ENCODE measurements at places on chromosomes 12 and 14.

DNA sequence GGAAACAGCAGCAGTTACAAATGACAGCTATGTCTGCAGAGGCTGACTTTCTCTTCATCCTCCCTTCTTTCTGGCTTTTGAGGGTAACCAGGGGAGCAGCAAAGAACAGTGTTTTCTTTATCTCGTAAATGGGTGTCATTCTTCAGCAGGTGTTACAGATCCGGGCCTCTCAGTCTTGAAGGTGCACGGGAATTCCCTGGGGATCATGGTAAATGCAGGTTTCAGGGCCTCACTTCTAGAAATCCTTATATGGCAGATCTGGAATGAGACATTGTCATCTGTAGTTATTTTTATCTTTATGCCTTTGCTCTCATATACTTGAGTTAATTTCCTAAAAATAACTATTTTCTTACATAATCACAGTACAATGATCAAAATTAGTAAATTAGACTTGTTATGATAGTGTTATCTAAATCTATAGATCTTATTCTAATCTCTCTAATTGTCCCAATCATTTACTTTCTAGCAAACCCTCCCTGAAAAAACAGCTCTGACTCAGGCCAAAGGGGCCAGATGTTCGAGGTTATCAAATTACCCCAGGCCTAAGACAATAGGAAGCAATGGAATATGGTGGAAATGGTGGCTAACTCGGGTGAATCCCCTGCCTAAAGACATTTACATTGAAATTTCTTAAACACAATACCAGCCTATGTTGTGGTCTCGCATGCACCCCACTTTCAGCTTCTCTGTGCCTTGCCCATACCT, 145.0 kb downstream of the CAND1 start:
- no peak for DNase-seq

DNA sequence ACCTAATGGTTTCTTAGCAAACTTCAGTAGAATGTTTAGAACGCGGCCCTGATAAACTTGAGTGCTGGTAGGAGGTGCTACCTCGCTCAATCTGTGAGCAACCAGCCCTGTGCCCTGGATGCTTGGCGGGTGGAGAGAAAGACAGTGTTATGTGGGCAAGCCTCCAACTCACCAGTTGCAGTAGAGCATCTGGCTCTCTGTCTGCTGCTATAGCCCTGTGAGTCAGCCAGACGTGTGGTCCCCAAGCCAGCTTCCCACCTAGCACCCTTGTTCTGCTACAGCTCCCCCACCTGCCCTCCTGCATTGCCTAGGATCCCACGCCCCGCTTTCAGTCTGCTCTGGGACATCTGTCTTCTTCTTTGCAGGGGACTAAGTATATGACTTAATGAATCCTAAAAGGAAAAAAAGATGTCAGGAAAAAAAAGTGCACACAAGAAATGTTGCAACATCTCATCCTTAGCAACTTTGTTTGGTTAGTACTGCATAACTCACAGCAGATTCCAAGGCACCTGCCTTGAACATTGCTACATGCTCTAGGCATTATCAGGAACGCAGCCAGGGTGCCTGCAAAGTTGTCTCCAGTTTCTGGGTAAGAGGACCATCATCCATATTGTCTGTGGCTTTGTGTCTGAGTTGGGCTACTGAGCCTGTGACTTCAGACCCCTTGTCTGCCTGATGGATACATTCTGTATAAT, 13.6 kb downstream of the SNRNP35 start:
- DNase-seq: no peak

DNA sequence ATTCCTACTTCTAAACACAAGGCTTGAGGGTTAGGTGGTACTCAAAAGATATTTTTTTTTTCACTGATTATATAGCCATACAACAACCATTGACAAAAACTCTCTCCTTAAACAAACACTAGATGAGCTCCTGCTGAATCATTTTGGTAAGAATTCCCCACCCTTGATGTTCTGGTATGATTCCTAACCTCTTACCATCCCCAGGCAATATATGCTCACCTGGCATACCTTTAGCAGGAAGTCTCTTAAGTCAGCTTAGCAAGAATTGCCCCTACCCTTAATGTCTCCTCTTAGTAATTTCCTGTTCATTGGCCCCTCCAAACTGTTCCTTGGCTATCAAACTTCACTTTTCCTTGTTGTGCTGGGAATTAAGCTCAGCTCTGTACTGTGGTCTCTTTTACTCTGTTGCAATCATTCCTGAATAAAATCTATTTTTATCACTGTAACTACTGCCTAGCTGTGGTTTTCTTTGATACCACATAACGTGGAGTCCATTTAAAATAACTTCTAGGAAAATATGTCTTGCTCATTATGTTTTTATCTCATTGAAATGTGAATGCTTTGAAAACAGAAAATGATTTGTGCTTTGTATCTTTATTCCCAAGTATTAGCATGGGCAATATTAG, 712.6 kb downstream of the SLC16A7 start:
- no peak for DNase-seq

GRCh38 chr12:12474931-12475795, 87.5 kb downstream of the DUSP16 start:
- no peak for DNase-seq

DNA sequence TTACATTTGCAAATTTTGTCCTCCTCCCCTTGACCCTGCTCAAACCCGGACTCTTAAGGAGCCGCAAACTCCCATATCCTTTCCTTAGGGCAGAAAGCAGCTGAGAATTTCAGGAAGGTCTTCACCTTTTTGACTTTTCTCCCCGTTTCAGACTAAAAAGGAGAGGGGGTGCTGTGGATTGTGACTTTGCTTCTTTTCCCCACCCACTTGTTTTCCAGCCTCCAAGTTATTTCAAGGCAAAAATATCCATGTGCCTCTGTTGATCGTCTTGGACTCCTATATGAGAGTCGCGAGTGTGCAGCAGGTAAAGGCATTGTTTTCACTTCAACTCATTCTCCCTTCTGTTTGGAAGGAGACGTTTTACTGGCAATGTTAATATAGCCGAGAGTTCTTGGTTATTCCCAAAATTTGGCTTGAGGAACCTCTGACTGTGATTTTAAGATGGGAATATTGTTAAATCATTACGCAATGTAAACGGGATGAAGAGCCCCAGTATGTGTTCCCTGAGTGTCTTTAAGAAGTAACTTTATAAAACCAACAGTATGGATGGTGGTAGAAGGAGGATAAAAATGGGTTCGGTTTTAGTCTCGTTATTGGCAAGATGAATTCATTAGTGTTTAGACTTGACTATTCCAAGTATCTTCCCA, 663 bp downstream of the LRRK2 start:
- no peak for DNase-seq

DNA sequence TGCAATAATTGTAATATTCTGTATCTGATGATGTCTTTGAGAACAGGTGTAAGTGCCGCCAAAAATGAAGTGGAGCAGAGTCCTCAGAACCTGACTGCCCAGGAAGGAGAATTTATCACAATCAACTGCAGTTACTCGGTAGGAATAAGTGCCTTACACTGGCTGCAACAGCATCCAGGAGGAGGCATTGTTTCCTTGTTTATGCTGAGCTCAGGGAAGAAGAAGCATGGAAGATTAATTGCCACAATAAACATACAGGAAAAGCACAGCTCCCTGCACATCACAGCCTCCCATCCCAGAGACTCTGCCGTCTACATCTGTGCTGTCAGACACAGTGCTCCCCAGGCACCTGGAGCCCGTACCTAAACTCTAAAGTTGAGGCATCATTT, 268.7 kb downstream of the DAD1 start:
- DNase-seq: no peak

GRCh38 chr12:85711735-85712390, 124.3 kb downstream of the RASSF9 start:
- no peak for DNase-seq

GRCh38 chr14:39446131-39446744, 14.0 kb upstream of the FBXO33 start:
- no peak for DNase-seq

DNA sequence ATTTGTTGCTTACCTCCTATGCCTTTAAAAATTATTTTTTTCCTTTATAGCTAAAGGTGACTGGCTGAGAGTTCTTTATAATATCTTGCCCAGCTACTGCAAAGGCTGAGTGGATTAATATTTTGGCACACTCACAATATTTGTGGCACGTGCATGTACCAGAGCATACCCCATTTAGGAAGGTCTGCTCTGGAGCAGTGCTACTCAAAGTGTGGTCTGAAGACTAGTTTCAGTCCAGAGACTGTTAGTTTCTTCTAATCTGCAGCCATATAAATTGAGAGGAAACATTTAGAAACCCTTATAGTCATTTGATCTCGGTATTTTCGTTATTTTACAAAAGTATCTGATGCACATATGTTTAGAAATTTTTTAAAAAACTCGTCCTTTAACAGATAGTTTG, 51.0 kb downstream of the IFT81 start:
- DNase-seq: no peak

- DNase-seq: no peak
These were observed 1.3 kb downstream of the FBXO33 start for GRCh38 chr14:39430762-39431415.

DNA sequence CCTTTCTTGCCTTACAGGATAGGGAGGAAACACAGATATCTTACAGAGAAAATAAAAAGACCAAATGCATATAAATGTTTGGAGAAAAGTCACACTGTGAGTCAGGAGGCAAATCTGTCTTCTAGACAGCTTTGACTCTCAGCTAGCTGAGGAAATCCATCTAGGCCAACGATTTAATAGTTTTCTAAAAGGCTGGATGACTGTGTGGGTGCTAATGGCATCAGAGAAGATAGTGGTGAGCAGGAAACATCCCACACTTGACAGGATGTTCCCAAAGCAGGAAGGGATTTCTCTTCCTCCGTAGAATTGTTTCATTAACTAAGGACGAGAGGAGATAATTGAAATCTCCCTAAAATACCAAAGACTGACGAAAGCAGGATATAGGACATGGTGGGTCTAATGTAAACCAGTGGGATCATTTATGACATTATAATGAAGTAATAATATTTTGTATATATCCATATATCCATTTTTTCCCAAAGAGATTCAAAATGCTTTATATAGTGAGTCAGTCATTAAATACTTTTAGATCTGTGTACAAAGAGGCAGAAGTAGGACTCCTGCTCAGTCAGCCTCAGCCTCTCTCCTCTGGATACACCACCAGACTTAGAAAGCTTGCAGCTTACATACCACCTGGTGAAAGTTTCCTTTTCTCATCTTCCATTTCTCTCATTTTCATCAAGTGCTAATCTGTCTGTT, 44.3 kb upstream of the PSMA6 start:
- DNase-seq: no peak

DNA sequence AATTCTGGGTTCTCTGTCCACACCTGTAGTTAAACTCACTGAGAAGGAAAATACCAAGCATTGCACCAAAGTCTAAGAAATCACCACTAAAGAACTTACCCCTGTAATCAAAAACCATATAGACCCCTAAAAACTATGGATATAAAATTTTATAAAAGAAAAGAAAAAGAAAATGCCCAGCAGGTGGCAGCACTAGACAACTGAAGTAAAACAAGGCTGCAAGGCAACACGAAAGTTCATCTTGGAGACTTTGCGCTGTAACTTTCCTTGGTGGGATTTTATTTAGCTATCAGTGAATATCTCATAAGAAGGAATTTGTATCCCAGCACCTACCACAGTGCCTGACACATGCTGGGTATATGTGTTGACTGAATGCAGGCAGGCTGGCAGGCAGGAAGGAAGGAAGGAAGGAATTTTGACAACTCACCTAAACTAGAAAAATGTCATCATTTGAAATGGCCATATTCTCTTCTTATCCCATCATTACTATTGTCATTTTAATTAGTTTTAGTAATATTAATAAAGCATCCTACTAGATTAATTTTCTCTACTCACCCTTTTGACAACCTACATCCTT, 68.2 kb upstream of the ETV6 start:
- peak; percentile 9 for DNase-seq

GRCh38 chr12:12546314-12546772, 16.3 kb downstream of the DUSP16 start:
- peak; percentile 45 for DNase-seq

- peak; percentile 56 for DNase-seq
These were observed 662 bp upstream of the NELL2 start for GRCh38 chr12:44876544-44877410.

GRCh38 chr12:71645268-71645667, 18.4 kb downstream of the ZFC3H1 start:
- DNase-seq: no peak

DNA sequence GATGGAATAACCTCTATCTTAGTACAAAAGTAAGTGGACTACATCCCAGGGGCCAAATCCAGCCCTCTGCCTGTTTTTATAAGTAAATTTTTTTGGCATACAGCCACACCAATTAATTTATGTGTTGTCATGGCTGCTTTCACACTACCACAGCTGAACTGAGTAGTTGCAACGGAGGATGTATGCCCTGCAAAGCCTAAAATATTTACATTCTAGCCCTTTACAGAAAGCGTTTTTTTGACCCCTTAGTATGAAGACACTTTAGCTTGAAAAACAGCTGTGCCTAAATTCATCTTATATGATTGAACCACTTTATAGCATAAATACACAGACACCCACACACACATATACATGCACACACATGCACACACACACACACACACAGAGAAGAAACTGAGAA, 501.6 kb downstream of the EGLN3 start:
- DNase-seq: no peak

GRCh38 chr14:68621400-68622365, 171.2 kb downstream of the ZFP36L1 start:
- DNase-seq: no peak

DNA sequence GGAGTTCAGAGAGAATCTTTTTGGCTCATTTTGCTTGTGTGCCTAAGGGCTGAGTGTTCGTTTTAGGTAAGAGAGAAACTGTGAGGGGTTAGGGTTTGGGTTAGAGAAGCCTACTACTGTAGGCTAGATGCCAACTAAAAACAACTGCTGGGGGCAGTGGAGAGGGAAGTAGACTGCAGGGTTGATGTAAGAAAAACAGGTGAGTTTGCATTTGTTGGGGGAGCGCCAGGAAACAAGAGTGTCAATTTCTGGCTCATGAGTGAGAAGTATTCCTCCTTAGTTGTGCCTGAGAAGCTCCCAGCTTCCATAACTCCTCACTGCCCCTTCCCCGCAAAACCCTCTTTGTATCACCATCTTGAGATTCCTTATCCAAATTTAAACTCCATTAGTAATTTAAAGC, 92.3 kb downstream of the DERA start:
- no peak for DNase-seq

- DNase-seq: no peak
These were observed 31.7 kb downstream of the MARK3 start for GRCh38 chr14:103416916-103417315.

All from NCI-H187 treated with DMSO at 0.1 percent for 48 hours (cell line).